ENCODE measurements at places on chromosomes 6 and 20.

DNA sequence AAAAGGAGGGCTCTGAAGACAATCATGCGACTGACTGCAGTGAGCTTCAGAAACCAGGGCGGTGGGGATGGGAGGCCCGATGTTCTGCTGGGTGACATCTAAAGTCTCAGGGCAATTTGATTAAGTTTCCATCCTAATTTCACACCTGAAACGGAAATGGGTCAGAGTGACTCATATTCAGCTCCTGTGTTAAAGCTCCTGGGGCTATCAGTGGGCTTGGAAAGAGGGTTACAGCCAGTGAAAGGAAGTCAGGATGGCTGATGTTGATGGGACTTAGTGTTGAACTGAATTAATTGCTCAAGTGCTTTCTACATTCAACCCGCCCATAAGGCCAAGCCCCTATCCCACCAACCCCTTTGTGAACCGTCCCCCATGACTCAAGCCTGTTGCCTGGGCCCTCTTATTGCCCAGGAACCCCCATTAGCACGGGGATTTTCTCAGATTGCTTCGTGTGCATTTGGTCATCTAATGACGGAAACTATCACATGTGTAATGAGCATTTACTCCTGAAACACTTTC is 47.1 kb upstream of the TBC1D7 start:
- no peak for DNase-seq

- peak; percentile 42 for DNase-seq
Observed at GRCh38 chr20:17556837-17557674, 12.8 kb upstream of the DSTN start.

DNA sequence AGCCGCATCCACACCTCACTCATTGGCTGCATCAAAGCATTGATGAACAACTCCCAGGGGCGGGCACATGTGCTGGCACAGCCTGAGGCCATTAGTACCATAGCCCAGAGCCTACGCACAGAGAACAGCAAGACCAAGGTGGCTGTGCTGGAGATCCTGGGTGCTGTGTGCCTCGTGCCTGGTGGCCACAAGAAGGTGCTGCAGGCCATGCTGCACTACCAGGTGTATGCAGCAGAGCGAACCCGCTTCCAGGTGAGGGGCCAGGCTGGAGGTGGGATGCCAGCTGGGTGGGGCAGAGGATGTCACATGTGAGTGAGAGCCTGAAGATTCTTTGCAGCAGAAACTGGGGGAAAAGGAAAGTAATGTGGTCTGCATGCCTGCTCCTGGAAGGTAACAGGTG is 66.7 kb downstream of the MOCS1 start:
- DNase-seq, result no peak

DNA sequence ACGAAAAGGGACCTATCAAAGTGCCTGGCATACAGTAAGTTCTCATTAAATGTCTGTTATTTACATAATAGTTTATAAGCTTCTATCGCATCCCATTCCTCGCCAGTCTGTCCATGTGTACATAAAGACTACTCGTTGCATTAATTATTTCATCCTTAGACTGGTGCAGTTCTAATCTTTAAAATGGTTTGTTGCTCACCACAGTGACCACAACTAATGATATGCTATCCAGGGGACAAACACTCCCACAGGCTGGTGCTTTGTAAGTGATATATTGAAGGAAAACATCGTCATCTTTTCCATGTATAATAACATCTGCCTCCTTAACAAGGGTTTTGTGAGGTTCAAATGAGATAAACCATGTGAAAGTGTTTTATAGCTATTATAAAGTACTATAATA is 39.0 kb upstream of the HBS1L start:
- no peak for DNase-seq

GRCh38 chr20:37189416-37190016 is 10.2 kb upstream of the MROH8 start:
- DNase-seq, result no peak

DNA sequence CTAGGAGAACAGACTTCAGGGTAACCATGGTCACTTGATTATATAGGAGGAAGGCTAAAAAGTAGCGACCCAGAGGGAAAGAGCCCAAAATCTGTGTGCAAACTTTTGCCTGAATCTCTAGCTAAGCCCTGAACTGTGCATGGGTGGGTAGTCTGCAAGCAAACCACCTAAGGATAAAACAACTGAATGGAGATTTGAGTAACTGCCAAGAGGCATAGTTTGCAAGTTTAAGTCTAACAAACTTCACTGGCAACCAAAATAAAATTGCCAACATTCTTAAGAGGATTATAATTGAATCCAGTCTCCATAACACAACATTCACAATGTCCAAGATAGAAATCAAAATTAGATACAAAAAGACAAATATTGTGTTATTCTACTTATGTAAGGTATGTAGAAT is 192.0 kb upstream of the PLN start:
- DNase-seq, result no peak

- DNase-seq, result no peak
Observed at GRCh38 chr6:130825772-130826441, 1.3 kb upstream of the SMLR1 start.

GRCh38 chr20:59207742-59208357 is 44.2 kb downstream of the ZNF831 start:
- DNase-seq, result no peak

DNA sequence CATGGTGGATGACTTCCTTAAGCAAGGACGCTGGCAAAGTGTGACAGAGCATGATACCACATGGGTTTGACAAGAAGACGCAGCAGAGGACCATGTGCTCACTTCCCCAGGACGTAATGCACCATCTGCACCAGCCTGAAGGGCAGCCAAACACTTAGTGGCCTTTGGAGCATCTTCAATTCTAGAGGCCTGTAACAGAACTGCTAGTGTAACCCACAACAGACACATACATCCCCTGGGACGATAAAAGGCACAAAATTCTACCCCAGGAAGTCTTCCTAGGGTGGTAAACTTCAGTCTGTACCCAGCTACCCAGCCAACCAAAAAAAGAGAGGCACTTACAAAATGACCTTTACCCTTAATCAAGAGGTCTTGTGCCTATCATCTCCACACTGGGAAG is 9.2 kb upstream of the CPNE1 start:
- no peak for DNase-seq

DNA sequence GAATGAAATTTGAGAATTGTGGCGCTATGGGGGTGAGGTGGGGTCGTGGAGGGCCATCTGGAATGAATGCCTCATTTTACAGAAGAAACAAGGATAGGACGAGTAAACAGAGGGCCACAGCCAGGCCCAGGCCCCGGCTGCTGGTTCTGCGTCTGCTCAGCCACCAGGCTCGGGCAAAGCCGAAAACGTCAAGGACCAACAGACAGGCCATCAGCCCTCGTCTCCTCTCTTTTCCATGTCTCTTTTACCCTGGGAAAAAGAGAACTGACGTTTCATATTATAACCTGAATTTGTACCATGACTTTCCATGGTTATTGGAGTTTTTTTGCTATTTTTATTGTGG is 212.4 kb upstream of the ARID1B start:
- DNase-seq, result no peak

DNA sequence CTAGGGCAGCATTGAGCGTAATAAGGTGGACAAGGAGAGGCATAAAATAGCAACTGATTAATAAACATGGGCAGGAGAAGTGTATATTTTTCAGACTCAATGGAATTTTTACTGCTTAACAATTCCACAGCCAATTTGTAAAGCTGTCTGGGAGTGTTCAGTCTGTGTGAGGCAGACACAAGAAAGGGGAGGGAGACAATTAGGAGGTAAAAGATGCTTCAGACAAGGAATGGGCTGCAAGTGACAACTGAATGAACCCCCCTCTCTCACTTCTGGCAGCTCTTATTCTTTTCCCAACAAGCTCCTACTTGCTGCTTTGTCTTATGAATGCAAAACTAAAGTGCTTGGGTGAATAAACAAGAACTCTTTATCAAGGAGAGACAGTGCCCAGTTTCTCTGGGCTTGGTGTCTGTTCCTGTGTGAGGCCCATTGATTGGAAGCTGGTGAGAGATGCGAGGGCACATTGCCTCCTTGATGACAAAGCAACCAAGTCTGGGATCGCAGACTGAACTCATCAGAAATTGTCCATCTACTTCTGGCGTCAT is 575.3 kb downstream of the RNF144B start:
- no peak for DNase-seq

GRCh38 chr20:58003525-58003924 is 224.9 kb downstream of the ANKRD60 start:
- no peak for DNase-seq

DNA sequence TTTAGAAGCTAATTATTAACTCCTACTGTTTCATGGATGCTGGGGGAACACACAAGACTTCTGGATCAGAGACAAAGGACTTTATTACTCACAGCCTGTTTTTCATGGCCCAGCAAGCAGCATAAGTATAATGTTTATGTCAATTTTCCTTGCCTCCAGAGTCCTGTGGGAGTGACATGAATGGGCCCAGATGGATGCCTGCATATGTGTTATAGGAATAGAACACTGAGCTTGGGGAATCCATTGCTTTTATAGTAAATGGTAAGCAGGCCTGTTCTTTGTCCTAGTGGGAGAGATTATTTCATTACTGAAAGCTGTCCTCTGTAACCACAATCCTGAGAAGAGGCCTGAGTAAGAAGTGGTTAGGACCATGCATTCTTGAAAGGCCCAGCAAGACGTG is 25.6 kb downstream of the BLTP3A start:
- no peak for DNase-seq

- DNase-seq, result peak; percentile 62
Observed at GRCh38 chr20:7710440-7710839, 229.8 kb downstream of the HAO1 start.

- DNase-seq, result no peak
Observed at GRCh38 chr6:166052837-166053236, 114.8 kb downstream of the TBXT start.

DNA sequence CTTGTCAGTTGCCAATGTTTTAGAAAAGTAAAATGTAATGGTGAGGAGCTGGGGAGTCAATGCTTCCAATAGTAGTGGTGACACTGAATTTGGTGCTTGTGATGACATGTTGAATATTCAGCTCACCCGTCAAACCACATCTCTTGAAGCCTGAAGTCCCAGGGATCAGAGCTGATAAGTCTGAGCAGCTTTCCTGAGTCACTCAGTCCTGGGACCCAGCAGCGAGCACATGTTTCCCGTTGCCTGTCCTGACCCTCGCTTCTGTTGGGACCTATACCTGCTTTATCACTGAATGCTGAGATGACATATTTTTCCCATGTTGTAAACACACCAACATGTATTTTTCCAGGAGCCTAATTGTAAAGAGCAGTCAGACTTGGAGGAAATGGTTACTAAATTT is 693.6 kb downstream of the QKI start:
- DNase-seq, result no peak

DNA sequence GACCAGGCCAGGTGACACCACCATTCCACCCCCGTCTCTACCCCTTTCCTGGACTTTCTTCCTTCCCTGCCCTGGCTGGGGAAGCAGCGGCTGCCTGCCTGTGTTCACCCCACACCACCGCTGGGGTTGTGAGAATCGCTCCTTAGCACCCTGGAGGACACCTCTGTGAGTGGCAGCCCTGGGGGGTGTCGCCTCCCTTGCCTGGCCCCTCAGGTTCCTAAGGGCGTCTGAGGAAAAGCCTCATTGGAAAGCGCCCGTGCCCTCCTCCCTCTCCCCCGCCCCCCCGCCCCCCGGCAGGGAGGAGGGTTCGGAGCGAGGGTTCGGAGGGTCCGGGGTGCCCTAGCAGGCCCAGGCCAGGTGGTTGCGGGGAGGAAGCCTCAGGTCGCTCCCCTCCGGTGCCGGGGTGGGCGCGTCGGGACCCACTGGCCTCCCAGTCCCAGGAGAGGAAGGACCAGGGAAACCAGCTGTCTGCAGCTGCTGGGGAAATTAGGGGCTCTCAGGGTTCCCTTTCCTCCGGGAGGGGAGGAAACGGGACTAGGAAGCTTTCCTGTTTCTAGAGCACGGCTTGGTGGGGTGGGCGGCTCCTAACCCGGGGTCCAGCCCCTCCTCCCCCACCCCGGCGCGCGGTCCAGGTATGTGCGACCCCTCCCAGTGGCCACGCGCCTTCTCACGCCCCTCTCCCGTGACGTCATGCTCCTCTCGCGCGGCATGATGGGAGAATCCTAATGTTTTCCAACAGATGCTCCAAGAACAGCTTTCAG is at the start of gene PHACTR3:
TSS of gene PHACTR3 (plus strand) at position 760 of the 761 bp plus-strand sequence. CDS start 475 bp downstream, outside the sequence.
- no peak for DNase-seq

- no peak for DNase-seq
Observed at GRCh38 chr6:4962905-4963304, 40.9 kb downstream of the RPP40 start.

DNA sequence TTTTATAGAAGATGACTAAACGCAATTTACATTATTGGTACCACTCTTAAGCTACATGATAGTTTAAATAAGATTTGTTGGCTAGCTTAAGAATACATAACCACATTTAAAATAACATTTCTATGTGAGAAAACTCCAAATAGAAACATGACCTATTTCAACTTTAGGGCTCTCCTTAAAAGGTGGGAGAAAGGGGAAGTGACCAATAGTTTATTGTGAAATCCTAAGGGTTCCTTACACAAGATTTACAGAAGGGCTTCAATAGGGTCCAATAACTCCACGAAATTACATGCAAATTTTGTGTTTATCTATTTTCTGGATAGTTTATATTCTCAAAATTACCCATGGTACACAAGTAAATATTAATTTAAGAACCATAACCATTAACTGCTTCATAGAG is 91.6 kb upstream of the DST start:
- no peak for DNase-seq

DNA sequence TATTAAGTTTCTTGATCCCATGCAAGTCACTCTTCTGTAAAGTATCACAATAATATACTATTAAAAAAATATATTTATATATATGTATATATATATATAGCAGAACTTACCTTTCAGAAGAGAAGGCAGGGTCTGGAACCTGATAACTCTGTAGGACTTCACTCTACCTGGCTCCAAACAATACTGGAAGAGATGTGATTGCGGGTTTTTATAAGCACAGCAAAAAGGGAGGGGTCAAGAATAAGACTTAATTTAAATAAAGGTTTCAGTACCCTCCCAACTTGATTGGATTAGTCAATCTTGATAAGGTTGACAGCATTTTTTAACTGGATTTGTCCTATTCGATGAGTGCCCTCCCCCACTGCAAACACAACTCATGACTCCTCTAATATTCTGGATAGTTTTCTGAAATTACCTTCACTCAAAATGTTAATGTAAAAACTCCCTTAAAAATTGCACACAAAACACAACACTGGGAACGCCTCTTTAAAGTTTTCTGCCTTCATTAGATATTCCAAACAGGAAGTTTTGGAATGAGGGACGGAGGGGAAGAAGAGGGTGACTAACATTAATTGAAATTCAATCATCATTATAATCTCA is 4.0 kb upstream of the ZNF217 start:
- no peak for DNase-seq

GRCh38 chr6:138528137-138528536 is 28.8 kb upstream of the NHSL1 start:
- no peak for DNase-seq

DNA sequence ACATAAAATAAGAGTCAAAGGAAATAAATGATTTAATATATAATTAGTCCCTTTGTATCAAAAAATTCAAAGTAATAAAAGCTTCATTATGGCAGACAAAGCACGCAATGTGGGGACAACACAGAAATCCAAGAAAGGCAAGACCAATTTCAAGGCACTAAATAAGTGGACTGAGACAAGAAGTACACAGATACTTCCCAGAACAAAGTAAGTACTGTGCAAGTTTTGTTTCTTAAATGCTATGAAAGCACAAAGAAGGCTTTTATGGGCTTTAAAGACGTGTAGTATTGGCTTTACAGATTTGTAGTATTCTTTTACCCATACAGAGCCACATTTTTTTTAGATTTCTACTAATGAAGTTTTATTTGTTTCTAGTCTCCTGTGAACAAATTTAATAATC is 174.6 kb downstream of the TRDN start:
- no peak for DNase-seq

GRCh38 chr6:87180105-87180728 is 24.9 kb downstream of the ZNF292 start:
- no peak for DNase-seq

Measured in H4 (cell line).